ENCODE measurements at places on chromosomes 5 and 9.
A peak's percentile ranks its signal among the peaks of the same experiment; 100 is the strongest.

GRCh38 chr9:136297016-136297691 lies 6.7 kb downstream of the CCDC187 start:
- peak; percentile 70 for DNase-seq

GRCh38 chr5:86879086-86879485 lies 261.3 kb downstream of the COX7C start:
- no peak for DNase-seq

GRCh38 chr9:134666208-134666607 lies 24.6 kb downstream of the COL5A1 start:
- no peak for DNase-seq

- no peak for DNase-seq
Observed at GRCh38 chr9:27086818-27087680, 22.0 kb upstream of the TEK start.

GRCh38 chr5:73027361-73027760 lies 71.5 kb downstream of the FCHO2 start:
- DNase-seq = no peak

- no peak for DNase-seq
Observed at GRCh38 chr5:60023255-60023654, 129.7 kb upstream of the PDE4D start.

DNA sequence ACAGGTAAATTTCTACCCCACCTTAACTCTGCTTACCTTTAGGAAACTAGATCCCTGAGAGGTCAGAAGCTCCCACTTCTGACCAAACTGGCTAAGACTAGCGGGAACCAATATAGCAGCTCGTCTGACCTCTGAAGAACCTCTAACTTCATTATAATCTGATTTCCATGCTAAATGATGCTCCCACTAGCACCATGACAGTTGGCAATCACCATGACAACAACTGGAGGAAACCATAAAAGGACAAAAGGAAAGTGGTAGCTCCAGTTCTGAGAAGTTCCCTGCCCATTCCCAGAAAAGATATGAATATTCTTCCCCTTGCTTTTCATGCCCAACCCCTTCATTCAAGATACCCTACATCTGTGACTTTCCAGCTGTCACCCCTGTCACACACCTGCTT lies 483.3 kb downstream of the CTNND2 start:
- no peak for DNase-seq

DNA sequence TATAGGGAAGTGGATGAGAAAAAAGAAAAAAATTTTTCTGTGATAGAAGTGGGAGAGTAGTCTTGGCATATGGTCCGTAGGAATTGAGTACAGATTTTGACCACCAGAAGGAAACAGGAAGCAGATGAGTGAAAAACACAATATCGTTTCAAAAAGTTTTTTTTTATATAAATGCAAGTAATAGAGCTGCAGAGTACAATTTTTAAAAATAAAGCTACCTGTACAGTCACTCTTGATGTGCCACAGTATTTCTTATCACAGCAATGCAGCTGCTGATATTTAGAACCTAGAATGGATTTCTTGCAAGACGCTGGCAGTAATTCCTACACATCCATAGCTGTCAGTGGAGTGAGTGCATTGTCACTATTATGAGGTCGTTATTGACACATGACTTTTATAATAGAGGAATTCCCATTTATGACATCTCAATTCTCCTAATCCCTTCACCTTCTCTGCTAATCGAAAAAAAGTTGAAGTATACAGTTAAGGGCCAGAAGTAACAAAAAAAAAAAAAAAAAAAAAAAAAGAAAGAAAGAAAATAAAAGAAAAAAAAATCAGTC lies 477.7 kb downstream of the TAF11L14 start:
- no peak for DNase-seq

DNA sequence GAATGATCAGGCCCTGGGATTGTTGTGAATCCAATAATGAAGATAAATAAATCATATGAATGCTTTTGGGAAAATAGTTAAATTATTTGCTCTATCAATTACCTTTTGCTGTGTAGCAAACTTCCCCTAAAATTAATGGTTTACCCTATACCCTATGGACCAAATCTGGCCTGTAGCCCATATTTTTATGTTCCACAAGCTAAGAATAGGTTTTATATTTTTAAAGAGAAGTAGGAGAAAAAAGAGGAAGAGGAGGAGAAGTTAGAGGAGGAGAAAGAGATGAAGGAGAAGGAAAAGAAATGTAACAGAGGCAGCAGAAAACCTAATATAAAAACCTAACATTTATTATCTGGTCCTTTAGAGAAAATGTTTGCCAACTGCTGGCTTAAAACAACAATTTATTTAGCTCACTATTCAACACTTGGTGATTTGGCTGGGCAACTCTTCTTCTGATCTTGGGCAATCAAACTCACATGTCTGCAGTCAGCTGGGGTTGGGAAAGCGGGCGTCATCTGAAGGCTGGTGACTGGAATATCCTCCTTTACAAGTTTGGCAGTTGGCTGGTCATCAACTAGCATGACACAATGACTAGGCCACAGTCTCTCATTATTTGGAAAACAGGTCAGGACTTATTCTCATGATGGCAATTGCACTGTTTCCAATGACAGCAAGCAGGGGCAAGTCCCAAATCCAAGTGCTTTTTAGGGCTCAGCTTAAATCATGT lies 522.9 kb downstream of the RASEF start:
- no peak for DNase-seq

All from SHP77 (cell line).